ENCODE measurements at places on chromosomes 11 and 22.

DNA sequence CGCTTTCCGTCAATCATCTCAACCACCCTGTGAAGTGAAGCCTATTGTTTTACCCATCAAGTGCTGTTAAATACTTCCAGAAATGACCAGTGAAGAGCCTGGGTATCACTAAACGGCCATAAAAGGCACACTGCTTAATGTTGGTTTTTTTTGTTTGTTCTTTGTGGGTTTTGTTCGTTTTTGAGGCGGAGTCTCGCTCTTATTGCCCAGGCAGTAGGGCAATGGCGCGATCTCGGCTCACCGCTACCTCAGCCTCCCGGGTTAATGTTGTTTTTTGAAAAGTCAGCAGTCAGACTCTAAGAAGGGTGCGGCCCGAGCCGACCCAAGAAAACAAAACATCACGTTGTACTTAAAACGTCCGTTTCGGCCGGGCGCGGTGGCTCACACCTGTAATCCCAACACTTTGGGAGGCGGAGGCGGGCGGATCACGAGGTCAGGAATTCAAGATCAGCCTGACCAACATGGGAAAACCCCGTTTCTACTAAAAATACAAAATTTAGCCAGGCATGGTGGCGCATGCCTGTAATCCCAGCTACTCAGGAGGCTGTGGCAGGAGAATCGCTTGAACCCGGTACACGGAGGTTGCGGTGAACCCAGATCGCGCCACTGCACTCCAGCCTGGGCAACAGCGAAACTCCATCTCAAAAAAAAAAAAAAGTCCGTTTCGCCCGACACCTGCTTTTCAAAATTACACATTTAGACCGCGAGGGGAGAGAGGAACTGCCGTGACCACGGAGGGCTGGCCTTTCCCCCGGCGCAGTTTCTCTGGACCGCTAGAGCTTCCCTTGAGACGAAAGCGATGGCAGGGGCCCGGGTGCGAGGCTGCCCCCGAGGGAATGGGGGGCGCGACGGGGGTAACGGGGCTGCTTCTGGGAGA lies 714 bp downstream of the CD59 start:
- no peak for DNase-seq

GRCh38 chr11:31795706-31796498 lies 15.2 kb downstream of the PAX6 start:
- no peak for DNase-seq

DNA sequence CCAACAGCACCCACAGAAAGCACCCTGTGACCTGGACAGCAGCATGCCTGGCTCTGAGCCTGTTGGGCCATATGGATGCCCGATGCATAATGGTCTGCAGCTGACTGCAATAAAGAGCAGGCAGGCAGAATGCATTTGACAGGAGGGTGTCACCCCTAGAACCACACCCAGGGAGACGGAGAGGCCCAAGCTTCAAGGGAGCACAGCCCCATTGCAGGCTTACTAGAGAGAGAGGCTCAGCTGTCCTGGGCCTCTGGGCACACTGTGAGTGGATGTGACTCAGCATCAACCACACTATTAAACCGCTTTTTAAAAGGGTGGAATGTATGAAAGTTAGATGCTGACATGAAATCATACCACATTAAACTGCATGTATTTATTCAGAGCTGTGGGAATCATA lies 365.3 kb downstream of the CTTN start:
- no peak for DNase-seq

- DNase-seq = no peak
These were observed 45.6 kb upstream of the HIPK3 start for GRCh38 chr11:33211580-33211979.

- DNase-seq = no peak
These were observed 529.5 kb downstream of the SOX6 start for GRCh38 chr11:15826826-15827225.

- DNase-seq = no peak
These were observed 173.9 kb upstream of the B3GAT1 start for GRCh38 chr11:134585666-134586610.

DNA sequence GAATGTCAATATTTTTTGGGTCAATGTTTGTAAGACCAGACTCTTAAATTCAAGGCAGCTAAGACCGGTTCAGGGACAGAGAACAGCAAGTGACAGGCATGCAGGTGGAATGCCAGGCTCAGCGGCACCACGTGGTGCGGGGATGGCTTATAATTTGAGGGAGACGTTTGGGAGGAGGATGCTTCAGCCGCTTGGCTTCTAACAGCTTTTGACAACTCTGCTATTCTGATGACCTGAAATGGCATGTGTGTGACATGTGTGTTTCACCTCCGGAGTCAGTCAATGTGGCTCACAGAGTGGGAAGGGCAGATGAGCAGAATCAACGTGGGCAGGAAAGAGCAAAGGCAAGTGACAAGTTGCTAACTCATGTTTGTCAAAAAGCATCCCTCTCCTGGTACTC lies 228.3 kb downstream of the KIRREL3 start:
- no peak for DNase-seq

GRCh38 chr22:42533638-42533977 lies 14.0 kb upstream of the RRP7A start:
- DNase-seq = no peak

GRCh38 chr11:111718436-111718835 lies 47.8 kb downstream of the PPP2R1B start:
- DNase-seq = no peak

DNA sequence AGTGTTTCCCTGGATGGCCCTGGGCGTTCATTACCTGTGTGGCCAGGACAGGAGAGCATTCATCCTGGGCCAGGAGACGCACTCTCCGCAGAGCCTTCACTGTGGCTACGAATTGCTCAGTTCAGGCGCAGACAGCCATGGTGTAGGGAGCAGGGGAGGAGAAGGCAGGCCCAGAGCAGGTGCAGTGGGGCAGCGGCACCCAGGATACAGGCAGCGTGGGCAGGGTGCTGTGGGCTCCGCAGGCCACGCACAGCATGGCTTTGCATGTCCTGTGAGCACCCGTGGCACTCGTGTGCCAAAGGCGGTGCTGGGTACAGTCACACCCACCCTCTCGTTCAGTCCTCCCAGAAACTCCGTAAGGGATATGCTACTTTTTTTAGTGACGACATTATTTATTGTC lies 124.2 kb upstream of the B3GAT1 start:
- no peak for DNase-seq

GRCh38 chr11:10041748-10042446 lies 252.1 kb downstream of the SBF2 start:
- no peak for DNase-seq

DNA sequence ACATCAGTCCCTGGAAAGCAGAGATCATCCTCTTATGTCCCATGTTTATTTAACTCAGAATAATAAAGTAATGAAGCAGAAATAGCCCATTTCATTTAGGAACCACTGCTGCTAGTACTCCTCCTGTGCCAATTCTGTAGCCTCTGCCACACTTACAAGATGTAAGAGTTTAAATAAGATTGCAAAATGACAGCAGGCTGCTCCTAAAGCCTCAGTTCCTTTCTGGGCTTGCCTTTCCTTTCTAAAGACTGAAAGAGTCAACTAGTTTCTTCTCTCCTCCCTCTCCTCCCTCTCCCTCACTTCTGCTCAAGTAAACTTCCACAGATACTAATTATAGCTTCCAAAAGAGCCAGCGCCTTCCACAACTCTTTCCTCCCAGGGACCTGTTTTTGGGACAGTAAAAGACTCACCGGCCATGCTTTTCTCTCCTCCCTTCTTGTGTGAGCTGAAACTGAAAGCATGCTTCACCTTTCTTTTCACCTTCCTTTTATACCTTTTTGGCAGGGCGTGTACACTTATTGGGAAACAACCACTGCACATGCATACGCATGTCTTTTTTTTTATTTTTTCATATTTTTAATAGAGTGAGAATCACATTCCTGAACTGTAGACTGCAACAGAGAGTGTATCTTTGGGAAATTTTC lies 26.1 kb upstream of the CARD16 start:
- no peak for DNase-seq

DNA sequence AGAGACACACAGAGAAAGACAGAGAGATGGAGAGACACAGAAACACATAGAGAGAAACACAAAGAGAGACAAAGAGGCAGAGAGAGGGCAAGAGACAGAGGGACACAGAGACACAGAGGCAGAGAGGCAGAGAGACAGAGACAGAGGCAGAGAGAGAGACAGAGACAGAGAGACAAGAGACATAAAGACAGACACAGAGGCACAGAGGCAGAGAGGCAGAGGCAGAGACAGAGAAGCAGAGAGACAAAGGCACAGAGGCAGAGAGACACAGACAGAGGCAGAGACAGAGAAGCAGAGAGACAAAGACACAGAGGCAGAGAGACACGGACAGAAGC lies 6.3 kb downstream of the TNNI2 start:
- DNase-seq = no peak

GRCh38 chr11:126393143-126393542 lies 37.7 kb downstream of the ST3GAL4 start:
- DNase-seq = no peak

- no peak for DNase-seq
These were observed 29.2 kb upstream of the TSKU start for GRCh38 chr11:76753950-76754349.
